Brain pericyte (primary cell): ENCODE measurements at places on chromosomes 3 and 15.

- no peak for DNase-seq
Measured at GRCh38 chr3:61688307-61688984, 127.1 kb downstream of the PTPRG start.

DNA sequence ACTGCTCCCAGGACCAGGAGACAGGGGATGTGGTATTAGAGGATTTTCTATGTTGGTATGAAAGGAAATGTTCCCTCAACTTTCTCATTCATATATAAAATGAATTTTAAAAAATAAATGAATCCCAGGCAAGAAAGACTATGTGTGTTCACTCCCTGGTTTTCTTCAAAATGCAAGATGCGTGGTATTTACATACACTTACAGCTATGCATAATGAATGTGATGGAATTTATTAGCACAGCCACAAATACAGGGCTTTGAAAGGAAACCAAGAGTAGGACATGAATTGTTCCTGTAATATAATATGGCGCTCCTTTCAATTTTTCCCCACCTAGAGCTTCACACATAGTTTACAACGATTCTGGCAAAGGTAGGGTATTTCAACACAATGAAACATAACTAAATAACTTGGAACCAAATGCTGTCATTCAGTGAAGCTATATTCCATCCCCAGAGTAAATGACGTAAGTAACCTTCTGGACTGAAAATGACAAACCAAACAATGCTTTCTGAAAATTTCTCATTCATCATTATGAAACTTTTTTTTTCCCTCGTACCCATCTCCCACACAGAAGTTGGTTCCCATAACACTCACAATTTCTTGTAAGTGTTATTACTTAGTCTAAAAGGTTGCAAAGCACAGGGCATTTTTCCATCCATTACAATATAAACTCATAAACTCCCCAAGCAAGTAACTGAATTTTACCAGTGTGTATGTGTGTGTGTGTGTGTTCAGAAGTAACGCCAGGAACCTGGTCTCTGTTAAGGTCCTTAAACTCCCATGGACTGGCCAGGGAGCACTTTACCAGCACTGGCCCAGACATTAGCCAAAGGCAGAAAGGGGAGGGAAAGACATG, 41.8 kb downstream of the CBLB start:
- no peak for DNase-seq

- no peak for DNase-seq
Measured at GRCh38 chr3:18946524-18946923, 201.8 kb upstream of the KCNH8 start.

- DNase-seq, result no peak
Measured at GRCh38 chr3:35635407-35635806, 3.9 kb upstream of the ARPP21 start.

- DNase-seq, result no peak
Measured at GRCh38 chr3:149468504-149469212, 5.8 kb upstream of the TM4SF4 start.

- DNase-seq, result no peak
Measured at GRCh38 chr3:128269796-128270195, 116.5 kb downstream of the EEFSEC start.

DNA sequence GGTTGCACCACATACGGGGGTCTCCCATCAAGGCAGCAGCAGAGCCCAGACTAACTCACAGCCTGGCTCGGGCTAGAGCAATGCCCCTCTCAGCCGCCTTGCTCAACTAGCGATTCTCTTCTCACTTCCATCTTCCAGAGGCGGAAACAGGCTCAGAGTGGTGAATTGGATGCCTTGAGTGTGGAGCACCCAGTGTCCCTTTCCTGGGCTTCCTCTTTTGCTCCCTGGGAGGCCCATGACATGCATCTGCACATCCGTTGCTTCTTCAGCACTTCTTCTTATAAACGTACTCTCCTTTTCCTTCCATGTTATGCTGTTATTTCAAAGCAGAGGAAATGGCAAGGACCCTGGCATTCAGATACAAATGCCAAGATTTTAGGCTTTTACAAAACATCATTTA, 2.1 kb upstream of the IQSEC1 start:
- no peak for DNase-seq

- DNase-seq, result no peak
Measured at GRCh38 chr15:97995192-97995591, 34.7 kb downstream of the ARRDC4 start.

GRCh38 chr15:94263341-94264273, 32.2 kb downstream of the MCTP2 start:
- DNase-seq, result no peak

DNA sequence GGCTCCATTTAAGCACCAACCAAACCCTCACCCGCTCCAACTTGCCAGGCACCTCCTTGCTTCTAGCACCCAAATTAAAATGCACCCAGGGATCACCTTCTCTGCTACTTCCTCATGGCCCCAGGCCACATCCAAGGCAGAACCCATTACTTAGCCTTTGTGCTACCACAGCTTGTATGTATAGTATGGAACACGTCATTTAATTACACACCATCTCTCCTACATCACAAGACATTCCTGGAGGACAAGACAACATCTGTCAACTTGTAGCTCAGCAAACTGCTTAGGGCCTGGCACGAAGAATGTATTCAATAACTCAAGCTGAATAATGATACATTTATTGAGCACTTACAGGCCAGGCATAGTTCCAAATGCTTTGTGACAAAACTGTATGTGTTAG, 23.3 kb downstream of the ZDHHC3 start:
- no peak for DNase-seq

DNA sequence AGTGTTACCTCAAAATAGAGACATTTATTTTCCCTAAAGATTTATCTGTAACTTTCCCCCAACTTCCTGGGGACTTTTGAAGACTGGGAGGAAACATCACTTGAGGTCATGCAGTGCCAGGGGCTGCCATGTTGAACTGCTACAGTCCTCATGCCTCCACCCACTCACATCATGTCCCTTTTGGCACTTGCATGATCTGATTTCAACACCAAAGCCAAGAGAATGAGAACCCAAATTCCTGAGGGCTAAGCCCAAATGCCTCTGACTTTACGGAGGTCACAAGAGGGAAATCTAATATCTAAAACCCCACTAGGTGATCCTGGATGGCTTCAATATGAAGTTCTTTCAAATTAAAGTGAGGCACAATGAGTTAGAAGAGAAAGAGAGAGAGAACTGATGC, 213.1 kb downstream of the NTRK3 start:
- DNase-seq, result no peak

GRCh38 chr3:52243791-52244628, 1.5 kb upstream of the PPM1M start:
- DNase-seq, result no peak
